ENCODE measurements at places on chromosomes 4 and X.

GRCh38 chrX:73834219-73834618, 271.2 kb downstream of the CHIC1 start:
- no peak for DNase-seq

DNA sequence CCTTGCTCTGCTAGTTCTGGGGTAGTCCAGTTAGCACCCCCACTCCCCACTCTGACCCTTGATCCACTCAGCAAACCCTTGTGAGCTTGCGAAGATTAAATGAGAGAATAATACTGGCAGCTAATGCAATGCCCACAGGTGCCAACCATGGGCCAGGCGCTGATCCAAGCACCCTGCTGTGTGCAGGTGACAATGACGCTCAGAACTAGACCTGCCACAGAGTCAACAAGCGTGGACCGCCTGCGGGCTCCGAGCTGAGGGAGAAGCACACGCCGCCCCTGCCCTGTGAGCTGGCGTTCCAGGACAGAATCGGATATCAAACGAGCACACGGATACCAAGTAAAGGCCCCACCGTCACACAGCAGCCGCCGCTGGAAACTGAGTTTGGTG, 129.2 kb downstream of the FAM53A start:
- DNase-seq: no peak

GRCh38 chr4:54840430-54840829, 182.7 kb downstream of the KIT start:
- no peak for DNase-seq

- no peak for DNase-seq
Measured at GRCh38 chr4:43332052-43332425, 439.5 kb downstream of the GRXCR1 start.

DNA sequence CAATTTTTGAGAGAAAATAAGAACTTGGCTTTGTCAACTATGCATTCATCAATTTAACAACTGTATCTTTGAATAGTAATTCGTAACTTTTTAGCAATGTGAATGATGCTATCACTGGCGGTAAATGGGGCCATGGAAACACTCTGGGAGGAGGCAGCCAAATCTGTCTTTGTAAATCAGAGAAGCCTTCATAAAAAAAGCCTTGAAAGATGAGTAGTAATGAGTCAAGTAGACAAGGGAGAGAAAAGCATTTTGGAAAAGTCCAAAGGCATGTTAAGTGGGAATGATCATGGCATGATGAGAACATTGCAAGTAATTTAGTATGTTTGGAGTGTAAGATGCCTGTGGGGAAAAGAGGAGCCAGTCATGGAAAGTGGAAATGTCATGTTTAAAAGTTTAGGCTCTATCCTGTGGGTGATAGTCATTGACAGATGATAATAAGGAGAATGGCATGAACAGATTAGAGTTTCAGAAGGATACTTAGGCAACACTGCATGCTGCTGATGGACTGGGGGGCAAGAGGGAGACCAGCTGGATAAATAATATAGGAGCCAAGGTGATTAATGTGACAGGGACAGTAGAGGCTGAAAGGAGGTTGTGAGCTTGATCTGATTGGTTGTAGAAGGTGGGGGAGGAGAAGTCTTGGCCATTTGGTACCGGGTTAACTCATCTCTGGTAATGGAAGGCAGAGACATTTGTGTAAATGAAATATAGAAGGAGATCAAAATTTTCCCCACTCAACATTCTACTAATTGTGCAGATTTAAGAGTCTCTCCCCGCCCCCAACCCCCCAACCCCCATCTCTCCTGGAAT, 16.3 kb downstream of the SPRY1 start:
- no peak for DNase-seq

DNA sequence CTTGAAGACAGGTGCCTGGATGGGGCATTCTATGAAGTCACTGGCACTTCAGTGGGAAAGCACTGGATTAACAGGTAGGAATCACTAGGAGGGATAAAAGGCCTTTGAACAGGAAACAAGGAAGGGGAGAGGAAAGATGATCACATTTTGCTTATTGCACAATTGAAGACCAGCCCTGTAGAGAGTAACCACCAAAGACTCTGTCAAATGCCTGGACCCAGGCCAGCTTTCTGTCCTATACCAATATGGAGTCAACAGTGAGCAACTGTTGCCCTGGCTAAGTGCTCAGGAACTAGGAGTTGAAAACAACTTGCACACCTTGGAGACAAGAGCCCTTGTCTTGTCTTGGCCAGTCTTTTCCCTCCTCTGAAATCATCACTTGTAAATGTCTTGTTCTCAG, 14.1 kb upstream of the RTL3 start:
- DNase-seq: no peak

GRCh38 chr4:87545052-87545451, 15.9 kb upstream of the SPARCL1 start:
- DNase-seq: no peak

DNA sequence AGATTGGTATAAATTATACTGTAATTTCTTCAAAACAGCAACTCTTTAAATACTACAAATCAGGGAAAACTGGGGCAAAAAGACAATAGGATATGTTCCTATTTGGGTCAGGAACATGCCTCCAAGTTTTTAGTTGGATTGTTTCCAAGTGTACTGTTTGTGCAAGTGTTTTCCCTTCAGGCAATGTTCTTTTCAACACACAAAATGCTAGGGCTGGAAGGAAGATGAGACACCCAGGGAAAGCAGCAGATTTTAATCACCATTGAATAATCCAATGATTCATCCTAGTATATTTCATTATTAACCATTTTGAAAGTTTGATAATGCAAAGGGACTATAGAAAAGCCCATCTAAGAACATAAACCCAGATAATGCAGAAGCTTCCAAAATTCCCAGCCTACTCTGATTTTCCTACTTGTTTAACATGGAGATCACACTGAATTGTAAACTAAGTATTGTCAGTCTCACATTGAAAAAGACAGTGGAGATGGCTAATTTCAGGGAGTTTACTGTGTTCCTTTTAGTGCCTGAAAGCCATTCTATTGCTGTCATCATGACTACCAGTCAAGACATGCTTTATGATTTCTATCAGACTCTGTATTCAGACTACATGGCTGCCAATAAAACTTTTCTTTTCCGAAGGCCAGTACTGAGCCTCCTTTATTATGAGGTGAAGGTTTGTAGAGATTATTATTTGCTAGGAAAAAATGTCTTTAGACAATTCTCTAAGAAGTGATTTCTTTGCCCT, 38.6 kb downstream of the COL4A6 start:
- DNase-seq: no peak

GRCh38 chr4:40502934-40503333, 126.7 kb downstream of the RBM47 start:
- DNase-seq: no peak

- no peak for DNase-seq
Measured at GRCh38 chr4:100168521-100168920, 21.7 kb downstream of the DDIT4L start.

DNA sequence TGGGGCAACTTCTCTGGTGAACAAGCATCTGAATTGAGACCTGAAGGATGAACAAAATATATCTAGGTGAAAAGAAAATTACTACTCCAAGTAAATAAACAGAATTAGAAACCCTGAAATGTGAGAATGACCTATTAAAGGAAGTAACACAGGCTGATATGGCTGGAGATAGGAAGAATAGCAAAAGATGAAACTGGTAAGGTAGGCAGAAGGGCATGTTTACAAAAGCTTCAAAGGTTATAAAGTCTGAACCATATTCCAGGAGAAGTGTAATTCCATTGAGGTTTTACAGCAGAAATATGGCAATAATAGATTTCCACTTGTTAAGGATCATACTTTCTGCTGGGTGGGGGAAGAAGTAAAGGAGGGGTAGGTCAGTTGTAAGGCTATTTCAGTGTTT, 452.0 kb downstream of the GBA3 start:
- no peak for DNase-seq

DNA sequence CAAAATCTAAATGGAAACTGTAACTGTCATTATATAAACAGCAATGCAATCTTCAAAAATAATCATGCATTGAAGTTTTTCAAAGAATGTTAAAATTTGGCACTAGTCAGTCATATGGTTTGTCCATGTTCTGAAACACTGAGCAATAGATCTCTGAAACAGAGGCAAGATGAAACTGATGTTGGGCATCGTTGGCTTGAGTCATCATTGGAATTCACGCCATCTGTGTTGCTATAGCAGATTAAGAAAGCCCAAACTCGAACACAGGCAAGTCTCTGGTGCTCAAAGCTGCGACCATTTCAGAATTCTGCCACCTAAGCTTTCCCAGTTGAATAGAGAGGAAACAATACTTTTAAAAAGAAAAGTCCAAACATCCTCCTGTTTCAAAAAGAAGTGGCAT, 114.1 kb upstream of the PPARGC1A start:
- DNase-seq: no peak

GRCh38 chr4:183996868-183997267, 91.8 kb downstream of the STOX2 start:
- DNase-seq: no peak

DNA sequence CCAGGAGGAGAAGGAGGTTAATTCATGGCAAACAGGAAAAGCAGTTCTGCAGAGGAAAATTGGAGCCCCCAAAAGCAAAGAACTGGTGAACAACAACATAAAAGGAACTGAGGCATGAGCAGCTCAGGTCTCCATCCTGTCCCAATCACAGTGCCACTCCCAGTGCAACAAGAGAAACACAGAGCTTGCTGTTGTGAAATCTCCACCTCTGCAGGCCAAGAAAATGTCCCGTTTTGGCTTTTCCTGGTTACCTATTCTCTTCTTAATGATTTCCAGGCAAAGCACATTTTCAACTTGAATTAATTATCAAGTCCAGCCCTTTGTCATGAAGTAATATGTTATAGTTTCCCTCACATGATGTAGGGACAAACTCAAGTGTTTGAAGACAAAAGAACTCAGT, 778 bp downstream of the C1QTNF7 start:
- no peak for DNase-seq

DNA sequence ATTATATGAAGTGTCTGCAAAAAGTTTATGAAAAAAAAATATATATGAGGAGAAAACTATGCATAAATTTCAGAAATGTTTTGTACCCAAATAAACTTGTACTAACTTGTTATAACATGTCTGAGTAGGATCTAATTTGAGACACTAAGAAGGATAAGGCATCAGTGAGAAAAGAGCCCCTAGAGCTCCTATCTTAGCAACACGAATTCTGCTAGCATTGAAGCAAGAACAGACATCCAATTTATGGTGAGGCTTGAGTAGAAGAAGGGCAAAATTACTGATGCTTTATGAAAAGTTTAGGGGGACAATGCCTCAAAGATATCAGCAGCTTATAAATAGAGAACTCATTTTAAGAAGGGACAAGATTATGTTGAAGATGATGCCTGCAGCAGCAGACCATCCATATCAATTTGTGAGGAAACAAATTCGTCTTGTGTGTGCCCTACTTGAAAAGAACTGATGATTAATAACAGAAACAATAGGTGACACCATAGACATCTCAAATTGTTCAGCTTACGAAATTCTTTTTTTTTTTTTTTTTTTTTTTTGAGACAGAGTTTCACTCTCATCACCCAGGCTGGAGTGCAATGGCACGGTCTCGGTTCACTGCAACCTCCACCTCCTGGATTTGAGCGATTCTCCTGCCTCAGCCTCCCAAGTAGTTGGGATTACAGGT, 35.7 kb upstream of the ADAM29 start:
- no peak for DNase-seq

- DNase-seq: no peak
Measured at GRCh38 chr4:182015014-182015413, 228.2 kb upstream of the TENM3 start.

- no peak for DNase-seq
Measured at GRCh38 chrX:23483396-23483795, 148.7 kb downstream of the PTCHD1 start.

DNA sequence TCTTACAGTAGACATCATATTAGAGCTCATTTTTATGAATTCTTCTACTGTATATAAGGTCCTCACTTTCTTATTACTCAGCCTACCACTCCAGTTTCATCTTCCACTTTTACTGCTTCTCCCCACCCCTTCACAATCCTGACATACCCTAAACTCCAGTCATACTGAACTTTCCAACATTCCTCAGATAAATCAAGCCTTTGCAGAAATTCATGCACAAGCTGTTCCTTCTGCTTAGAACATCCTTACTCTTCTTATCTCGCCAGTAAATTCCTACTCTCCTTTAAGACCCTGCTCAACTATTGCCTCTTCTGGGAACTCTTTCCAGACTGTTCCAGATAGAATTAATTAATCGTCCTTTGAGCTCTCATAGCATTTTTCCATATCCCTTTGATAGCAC, 24.8 kb downstream of the RTL9 start:
- DNase-seq: no peak

All from stimulated activated CD4-positive, alpha-beta T cell treated with anti-CD3 and anti-CD28 coated beads, Interleukin-12 subunit alpha, Interleukin-12 subunit beta, amount 100 ng/mL, for 24 hours (primary cell).